Calu3 (cell line): ENCODE measurements at places on chromosomes 13 and 19.

- no peak for DNase-seq
Observed at GRCh38 chr13:33728271-33729037, 89.5 kb upstream of the RFC3 start.

GRCh38 chr13:76804801-76805200, 81.4 kb downstream of the KCTD12 start:
- no peak for DNase-seq

DNA sequence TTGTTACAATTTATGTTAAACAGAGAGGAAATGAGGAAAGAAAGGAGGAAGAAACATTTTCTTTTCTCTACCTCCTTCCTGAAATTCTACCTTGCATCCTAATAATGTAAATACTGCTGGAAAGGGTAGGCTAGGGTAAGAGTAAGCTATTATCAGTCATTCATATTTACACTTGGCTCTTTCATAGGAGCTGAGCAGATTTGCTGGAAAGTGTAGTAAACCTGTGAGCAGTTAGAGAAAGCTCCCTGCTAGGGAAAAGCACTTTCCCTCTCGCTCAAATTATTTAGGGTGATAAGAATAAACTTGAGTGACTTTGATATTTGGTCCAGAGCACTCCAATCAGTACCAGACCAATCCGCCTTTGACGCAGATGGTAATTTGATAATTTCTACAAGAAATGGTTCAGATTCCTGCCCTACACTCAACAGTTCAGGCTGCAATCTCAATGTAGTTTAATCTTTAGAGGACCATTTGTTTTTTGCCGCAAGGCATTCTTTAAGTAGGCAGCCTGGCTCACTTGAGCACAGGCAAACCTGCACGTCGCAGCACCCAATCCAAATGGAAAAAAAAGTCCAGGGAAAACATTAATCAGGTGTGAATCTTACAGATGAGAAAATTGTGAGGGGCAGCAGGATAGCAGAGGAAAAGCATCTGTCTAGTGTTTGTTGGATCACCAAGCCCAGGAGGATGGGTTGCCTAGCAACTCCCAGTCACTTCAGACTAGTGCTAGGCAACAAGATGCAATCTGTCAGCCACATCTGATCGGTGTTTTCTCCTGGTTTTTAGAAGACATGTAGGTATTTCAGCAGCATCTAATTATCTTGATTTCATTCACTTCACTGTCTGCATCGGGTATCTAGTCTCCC, 68.6 kb upstream of the KL start:
- DNase-seq, result no peak

DNA sequence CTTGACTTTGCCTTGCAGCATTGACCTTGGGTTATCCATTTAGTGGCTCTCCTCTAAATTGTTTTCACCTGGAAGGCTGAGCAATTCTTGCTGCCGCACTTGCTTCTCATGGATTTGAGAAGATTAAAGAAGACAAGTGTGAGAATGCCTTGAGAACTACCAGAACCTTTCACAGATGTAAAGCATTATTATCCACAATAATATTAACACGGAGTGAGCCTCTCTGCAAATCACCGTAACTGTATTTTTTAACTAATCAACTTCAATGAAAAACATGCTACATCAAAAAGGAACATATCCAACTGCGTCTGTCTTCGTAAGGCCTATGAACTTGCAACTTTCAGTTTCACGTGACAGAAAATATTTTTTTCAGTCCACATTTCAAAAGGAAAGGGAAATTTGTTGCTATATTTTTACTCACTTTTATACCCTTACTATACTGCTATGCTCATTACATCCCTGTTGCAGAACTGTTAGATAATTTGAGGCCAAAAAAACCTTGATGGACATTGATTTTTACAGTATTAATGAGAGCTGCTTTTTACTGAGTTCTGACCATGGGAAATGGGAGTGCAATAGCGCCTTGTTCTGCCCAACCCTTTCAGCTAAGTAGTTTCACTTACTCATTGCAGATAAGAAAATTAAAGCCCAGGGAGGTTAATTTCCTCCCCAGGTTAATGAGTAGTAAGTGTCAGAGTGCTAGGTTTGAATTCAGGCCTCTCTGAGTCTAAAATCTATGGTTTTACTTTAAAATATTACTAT, 93.8 kb upstream of the RAP2A start:
- no peak for DNase-seq
